NCI-H2029 treated with DMSO at 0.1 percent for 48 hours (cell line): ENCODE measurements at places on chromosomes 16 and 17.

DNA sequence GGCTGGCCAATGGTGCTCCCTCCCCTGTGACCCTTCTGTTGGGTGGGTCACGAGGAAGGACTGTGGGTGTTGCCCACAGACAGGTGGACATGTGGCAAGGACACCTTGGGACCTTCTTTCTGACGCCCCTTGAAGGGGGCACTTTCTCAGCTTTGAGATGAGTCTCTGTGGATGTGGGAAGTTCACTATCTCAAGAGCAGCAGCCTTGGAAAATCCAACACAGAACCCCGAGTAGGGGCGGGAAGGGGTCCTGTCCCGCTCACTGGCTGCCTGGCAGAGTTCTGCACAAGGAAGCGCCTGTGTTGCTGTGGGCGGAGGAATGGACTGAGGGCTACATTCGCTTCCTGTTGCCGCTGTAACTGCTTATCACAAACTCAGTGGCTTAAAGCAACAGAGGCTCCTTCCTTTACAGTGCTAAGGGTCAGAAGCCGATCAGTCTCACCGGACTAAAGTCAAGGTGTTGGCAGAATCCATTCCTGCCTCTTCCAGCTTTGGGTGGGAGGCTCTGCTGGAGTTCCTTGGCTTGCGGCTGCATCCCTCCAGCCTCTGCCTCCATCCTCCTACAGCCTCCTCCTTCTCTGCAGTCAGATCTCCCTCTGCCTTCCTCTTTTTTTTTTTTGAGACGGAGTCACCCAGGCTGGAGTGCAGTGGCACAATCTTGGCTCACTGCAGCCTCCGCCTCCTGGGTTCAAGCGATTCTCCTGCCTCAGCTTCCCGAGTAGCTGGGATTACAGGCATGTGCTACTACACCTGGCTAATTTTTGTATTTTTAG, 305.2 kb downstream of the SEC14L1 start:
- no peak for DNase-seq

DNA sequence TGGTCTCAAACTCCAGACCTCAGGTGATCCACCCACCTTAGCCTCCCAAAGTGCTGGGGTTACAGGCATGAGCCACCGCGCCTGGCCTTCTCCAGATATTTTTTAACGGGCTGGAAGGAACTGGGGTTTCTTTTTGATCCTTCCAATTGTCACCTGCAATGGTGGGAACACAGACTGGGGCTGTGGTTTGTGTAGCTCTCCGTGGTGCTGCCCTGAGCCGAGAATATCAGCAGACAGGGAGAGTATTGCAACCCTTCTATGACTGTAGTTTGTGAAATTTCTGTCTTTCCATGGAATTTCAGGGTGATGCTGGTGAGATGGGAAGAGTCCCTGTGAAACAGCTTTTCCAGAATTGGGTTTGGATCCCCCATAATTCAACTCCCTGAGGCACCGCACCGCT, 263.5 kb downstream of the ENGASE start:
- no peak for DNase-seq

- no peak for DNase-seq
These were observed 14.2 kb downstream of the SPHK1 start for GRCh38 chr17:76398523-76399174.

DNA sequence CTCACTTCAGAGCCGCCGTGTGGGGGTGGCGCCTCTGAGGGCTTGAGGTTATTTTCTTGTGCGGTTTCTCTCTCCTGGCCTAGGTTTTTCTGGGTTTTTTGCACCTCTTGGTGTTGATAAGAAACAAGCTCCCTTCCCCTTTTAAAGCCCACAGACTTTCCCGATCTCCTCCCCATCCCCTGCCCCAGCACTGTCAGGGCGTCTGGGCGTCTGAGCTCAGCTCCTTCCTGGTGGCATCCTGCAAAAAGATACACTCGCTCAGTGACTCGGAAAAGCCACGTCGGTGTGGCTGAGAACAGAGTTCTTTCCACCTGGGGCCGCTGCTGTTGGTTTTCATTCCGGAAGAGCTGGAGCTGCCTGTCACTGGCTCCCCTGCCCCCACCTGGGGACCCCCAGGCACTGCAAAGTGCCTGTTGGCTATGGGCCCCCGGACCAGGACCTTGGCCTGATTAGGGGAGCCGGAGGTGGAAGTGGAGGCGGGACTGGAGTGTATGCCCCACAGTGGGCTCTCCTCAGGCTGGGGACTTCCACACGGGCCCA, 14.5 kb downstream of the BAIAP2 start:
- DNase-seq = no peak

- DNase-seq = no peak
These were observed 754 bp downstream of the RAB11FIP4 start for GRCh38 chr17:31392002-31392855.

DNA sequence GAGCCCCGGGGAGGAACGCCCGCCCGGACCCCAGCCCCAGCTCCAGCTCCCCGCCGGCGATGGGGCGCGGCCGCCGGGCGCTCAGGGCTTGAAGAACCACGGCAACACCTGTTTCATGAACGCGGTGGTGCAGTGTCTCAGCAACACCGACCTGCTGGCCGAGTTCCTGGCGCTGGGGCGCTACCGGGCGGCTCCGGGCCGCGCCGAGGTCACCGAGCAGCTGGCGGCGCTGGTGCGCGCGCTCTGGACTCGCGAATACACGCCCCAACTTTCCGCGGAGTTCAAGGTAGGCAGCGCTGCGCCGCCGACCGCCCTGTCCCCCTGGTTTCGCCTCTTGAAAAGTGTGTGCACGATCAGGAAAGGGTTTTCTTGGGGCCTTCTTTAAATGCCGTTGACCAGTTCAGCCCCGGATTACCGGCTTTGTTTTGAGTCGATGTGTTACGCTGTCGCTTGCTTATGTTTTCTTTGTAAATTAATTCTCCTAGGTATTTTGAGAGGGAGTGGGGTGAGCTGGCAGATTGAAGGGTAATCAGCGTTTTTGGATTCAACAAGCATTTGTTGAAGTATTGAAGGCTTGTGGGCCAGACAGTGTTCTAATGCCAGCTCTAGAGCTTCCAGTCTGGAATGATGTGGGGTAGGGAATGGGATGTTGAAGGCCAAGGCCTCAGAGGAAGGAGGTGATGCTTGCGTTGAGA, 681 bp downstream of the USP43 start:
- DNase-seq = no peak

DNA sequence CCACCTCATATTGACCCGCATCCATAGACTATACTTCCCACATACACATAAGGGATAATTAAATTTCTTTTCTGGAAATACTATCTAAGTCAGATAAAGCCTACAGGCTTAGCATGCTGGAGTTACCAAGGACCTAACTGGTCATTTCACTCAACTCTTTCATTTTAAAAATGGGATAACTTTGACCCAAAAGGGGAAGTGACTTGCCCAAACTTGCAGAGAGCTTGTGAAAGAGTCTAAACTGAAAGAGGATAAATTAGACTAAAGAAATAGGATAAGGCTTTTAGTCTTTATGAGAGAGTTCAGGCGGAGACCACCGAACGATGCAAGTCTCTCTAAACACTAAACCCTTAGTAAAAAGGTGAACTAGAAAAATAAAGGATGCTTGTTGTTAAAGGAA, 3.9 kb upstream of the KRT33A start:
- no peak for DNase-seq

- DNase-seq = no peak
These were observed 4.2 kb downstream of the SRSF2 start for GRCh38 chr17:76732734-76733617.

GRCh38 chr17:21283482-21284318, 811 bp upstream of the MAP2K3 start:
- DNase-seq = no peak

- no peak for DNase-seq
These were observed 14.2 kb upstream of the RHBDF2 start for GRCh38 chr17:76515274-76515949.

DNA sequence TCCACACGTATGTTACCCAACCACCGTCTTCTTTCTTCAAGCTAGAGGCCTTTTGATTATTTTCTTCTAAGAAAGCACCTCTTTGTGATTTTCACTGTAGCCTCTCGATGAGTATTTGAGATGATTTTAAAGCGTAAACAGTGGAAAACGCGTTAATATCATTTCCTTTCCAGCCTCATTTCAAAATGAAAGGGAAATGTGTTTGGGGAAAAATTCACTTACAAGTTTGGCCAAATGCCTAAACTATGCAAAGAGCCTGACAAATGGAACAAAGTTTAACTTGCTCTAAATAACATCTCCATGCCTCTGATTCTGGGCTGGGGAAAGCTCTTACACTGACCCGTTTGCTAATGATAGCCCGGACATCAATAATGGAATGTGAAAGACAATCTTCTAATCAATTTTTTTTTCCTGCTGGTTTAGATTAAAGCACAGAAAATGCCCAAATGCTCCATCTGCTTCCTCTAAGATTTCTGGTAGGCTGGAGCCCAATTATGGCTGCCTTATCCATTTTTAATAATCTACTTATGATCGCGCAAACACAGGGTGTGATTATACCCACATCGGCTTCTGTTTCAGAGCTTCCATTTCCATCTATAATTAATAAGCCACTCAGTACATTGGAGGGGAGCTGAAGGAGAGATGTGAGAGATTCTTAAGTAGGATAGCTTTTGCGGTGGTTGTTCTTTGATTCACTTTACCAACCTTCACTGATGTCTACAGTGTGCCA, 43.5 kb downstream of the HS3ST2 start:
- DNase-seq = no peak

DNA sequence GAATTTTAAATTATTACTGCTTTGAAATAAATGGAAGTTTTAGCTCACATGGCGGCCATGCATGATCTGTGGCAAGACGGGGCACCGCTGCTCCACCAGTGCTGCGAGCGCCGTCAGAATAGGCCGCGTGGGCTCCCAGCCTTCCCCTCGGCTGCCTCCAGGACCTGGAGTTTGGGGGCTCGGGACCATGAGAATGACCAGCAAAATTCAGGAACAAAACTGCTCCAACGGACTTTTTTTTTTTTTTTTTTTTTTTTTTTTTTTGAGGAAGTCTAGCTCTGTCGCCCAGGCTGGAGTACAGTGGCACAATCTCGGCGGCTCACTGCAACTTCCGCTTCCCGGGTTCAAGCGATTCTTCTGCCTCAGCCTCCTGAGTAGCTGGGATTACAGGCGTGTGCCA, 38.3 kb upstream of the AKAP1 start:
- no peak for DNase-seq

- no peak for DNase-seq
These were observed 44.9 kb upstream of the ERN1 start for GRCh38 chr17:64174686-64175456.

DNA sequence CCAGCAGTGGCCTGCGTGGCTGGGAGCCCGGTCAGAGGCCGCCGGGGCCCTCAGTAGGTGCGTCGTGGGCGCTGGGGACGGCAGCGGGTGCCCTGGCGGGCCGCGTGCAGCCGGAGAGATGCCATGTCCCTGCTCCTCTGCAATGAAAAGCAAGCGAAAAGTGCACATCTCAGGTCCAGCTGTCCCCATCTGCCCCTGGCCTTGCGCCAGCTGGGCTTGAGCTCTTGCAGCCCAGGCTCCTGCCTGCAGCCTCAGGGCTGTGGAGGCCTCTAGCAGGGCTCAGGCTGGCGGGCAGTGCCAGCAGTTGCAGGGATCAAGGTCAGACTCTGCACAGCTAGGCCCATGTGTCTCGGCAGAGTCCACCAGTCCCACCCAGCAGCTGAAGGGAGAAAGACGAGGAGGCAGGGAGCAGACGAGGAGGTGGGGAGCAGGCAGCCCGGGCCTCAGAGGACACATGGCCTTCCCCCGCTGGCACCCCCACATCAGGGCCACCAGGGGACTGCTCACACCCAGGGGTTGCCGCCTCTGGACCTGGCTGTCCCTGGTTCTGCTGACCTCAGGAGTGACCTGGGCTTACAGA, 11.2 kb downstream of the SLC16A3 start:
- DNase-seq = no peak

- DNase-seq = no peak
These were observed 23.7 kb downstream of the CASKIN2 start for GRCh38 chr17:75491680-75492079.

- DNase-seq = no peak
These were observed 116.0 kb downstream of the CYLD start for GRCh38 chr16:50857881-50858280.

GRCh38 chr16:4813251-4814003, 11.0 kb upstream of the ROGDI start:
- DNase-seq = no peak

- no peak for DNase-seq
These were observed 3.4 kb downstream of the HROB start for GRCh38 chr17:44144966-44145739.

DNA sequence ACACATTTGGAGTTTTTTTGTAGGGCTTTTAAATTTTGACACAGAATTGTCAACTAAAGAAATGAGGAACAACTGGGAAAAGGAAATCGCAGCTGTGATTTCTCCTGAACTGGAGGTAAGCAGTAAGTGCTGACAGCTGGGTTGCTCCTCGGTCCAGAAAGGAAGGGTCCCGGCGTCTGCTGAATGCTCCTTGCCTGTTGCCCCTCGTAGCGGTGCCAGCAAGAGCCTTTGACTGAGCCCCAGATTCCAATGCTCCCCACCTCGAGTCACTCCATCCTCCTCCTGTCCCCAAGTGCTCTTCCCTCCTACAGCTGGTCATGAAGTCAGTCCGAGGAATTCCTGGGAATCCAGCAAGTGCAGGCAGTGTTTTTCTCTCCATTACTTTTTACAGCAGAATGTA, 32.0 kb upstream of the ENDOV start:
- no peak for DNase-seq

DNA sequence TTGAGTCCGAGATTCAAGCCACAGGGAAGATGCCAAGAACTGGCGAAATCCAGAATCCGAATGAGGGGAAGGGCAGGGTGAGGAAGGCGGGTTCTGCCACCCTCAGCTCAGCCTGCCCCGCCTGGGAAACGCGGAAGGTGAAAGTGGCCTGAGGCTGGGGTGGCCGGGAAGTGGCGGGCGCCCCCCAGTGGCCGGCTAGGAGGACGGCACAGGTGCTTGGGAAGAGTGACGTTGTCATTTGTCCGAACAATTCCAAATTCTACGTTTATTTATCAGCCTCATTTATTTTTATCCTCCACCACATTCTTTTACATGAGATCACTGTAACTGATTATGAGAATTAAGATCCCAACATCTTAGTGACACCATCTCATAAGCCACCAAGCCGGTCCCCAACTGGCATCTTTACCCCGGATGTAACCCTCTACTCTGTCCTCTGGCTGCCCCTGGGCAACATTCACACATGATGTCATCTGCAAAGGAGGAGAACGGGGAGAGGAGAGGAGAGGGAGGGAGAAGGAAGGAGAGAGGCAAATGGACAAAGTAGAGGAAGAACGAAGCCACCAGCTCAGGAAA, 21.3 kb downstream of the SRCIN1 start:
- DNase-seq = peak; percentile 71
